Activated CD4-positive, alpha-beta T cell treated with anti-CD3 and anti-CD28 coated beads, Interleukin-2, amount 10 ng/mL, durations not matched to agents 7 days and 5 days (primary cell): ENCODE measurements at places on chromosomes 11 and 22.
A peak's percentile ranks its signal among the peaks of the same experiment; 100 is the strongest.

GRCh38 chr11:70503468-70504221, 105.3 kb downstream of the CTTN start:
- no peak for DNase-seq

DNA sequence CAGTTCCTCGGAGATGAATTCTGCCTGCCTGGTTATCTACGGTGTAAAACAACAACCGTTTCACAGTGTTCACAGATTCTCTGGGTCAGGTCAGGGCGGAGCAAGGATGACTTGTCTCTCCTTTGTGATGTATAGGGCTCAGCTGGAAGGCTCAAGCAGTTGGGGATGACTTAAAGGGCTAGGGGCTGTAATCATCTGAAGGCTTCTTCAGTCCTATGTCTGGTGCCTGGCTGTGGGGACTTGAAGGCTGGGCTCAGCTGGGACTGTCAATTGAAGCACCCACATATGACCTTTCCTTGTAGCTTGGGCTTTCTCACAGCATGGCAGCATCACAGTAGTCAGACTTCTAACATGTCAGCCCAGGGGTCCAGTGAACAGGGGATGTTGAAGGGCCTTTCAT, 29.3 kb downstream of the EIF3F start:
- no peak for DNase-seq

GRCh38 chr11:31442086-31442485, 67.3 kb downstream of the IMMP1L start:
- no peak for DNase-seq

- DNase-seq: peak; percentile 62
Observed at GRCh38 chr22:50473088-50473487, 1.7 kb downstream of the SBF1 start.

DNA sequence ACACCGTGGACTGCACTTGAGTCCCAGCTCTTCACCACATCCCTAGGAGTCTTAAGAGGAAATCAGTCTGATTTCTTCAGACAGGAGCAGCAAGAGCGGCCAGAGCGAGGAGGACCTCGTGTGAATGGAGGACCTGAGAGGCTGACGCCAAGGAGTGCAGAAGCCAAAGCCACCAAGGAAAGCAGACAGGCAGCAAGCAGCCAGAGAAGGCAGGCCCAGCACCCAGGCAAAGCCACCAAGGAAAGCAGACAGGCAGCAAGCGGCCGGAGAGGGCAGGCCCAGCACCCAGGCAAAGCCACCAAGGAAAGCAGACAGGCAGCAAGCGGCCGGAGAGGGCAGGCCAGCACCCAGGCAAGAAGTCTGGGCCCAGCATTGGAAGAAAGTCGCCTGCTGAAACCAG, 11.8 kb downstream of the CYB561A3 start:
- no peak for DNase-seq

- no peak for DNase-seq
Observed at GRCh38 chr11:106939157-106939556, 79.1 kb downstream of the GUCY1A2 start.

- DNase-seq: no peak
Observed at GRCh38 chr22:27195094-27195493, 537.7 kb downstream of the MIAT start.

- no peak for DNase-seq
Observed at GRCh38 chr11:3942956-3943497, 87.6 kb downstream of the STIM1 start.

GRCh38 chr11:119876841-119877240, 147.8 kb upstream of the NECTIN1 start:
- no peak for DNase-seq

DNA sequence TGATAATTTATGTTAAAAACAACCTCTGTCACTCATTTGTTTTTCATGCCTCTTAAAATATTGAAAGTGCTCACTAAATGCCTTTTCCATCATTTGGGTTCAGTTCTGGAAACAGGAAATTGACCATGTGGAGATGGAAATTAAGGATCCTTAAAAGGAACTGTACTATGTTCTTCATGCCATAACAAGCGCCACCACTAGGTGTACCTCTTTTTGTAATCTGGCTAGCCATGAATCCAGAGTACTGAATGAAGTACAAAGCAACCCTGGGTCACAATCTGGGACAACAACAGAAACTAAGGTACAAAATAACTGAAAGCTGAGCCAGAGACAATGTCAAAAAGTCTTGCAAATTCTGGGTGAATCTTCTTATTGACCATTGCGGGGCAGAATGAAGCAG, 559.1 kb downstream of the FAM181B start:
- no peak for DNase-seq

DNA sequence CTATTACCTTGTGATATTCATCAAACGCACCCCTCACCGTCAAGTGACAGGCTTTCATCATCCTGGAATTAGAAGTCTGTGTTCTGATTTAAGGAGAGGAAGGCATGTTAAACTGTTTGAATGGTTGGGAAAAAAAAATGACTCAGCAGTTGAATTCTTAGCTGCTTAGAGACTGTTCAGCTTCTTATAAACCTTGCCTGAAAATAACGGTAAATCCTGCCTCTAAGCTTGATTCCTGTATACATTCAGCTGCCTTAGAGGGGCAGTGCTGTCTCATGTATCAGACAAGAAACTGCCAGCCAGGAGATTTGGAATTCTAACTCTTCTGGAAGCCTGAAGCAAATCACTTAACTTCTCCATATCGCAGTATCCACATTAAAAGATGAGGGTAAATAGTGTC, 437.4 kb downstream of the JRKL start:
- DNase-seq: no peak

- peak; percentile 39 for DNase-seq
Observed at GRCh38 chr11:32894149-32894827, 1.7 kb downstream of the QSER1 start.

DNA sequence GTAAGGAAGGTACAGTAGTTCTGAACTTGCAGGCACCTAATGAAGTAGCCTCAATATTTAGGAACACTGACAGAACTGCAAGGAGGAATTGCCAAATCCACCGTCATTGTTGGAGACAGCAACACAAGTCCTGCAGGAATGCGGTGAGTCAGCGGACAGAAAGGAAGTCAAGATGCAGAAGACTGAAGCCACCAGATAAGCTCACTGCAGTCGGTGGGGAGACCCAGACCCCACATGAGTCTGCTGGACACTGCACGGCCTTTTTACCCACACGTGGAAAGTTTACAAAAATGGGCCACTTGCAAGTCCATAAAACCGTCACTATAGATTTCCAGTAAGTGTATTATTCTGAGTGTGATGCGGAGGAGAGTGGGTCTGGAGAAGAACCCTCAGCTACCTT, 1471.6 kb downstream of the TBC1D22A start:
- DNase-seq: no peak

GRCh38 chr11:96338910-96339705, 3.9 kb downstream of the MAML2 start:
- DNase-seq: peak; percentile 64

GRCh38 chr22:34798605-34799004, 267.4 kb upstream of the ISX start:
- no peak for DNase-seq

- no peak for DNase-seq
Observed at GRCh38 chr11:103529181-103529684, 420.0 kb downstream of the DYNC2H1 start.

DNA sequence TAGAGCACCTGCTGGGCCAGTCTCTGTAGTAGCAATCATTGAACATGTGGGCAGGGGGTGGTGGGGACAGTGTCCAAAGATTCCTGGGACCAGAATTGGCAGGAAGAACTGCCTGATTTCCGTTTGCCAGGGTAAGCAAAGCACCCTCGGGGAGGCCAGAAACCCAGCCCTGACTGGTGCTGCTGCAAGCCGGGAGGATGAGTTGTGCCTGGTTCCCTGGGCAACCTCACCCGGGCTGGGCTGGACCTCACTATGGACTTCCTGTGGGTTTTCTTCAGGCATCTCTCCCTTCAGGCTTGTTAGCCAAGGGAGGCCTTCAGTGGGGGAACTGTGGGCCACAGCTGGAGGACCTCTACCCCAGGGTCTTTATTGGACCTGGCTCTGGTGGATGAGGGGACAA, 8.0 kb upstream of the POU2F3 start:
- no peak for DNase-seq

- DNase-seq: peak; percentile 0
Observed at GRCh38 chr11:120180551-120181232, 30.1 kb upstream of the OAF start.

DNA sequence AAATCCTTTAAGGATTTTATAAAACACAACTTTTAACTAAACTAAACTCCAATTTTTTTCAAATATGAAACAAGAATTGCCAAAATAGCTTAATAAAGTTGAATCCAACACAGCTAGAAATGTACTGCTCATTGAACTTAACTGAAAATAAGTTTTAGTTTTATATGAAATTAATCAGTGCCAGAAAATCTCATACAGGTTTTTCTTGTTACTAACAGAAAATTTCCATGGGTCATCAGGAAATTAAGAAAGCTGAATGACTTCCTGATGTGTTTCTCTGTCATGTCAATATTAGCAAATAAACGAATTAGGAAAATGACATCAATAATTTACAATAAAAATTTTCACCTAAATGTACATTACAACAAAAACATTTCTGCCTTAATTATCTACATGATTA, 3.5 kb downstream of the CCDC73 start:
- no peak for DNase-seq

- DNase-seq: no peak
Observed at GRCh38 chr11:88709567-88709966, 356.2 kb downstream of the GRM5 start.
